ENCODE measurements at places on chromosomes 4 and X.

- no peak for DNase-seq
Observed at GRCh38 chr4:145295547-145295946, 115.2 kb upstream of the OTUD4 start.

DNA sequence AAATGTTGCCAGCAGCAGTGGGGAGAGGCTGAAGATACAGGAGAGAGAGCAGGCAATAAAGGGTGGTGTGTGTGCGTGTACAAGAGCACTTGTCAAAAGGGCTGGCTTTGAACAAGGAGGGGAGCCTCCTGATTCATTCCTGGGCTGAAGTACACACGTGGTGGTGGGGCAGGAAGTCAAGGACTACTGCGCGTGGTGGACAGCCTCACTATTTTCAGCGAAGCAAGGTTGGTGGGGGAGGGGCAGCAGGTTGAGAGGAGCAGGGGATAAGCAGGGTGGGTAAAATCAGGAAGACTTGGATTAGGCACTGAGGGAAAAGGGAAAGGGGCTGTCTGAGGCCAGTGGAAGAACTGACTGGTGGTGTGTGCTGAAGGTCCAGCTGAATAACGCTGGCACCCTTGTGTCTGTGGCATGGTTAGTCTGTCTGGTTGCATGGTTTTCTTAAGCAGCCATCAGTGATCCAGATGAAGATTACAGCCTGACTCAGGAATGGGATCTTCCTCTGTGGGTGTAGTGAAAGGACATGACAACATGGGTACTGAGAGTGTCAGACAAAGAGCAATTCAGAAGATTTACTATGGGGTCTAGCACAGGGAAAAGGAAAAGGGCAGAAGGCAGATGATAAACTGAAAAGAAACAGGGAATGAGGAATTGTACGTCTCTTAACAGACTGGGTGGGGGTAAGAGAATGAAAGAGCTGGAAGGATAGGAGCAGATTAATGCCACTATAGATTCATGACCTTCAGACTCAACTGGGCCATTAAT is 149.8 kb downstream of the CHM start:
- no peak for DNase-seq

- DNase-seq, result no peak
Observed at GRCh38 chr4:10281996-10282395, 165.4 kb upstream of the WDR1 start.

- DNase-seq, result peak; percentile 86
Observed at GRCh38 chrX:39757971-39758370, 339.8 kb downstream of the BCOR start.

- DNase-seq, result no peak
Observed at GRCh38 chr4:10084651-10085358, 31.8 kb downstream of the WDR1 start.

DNA sequence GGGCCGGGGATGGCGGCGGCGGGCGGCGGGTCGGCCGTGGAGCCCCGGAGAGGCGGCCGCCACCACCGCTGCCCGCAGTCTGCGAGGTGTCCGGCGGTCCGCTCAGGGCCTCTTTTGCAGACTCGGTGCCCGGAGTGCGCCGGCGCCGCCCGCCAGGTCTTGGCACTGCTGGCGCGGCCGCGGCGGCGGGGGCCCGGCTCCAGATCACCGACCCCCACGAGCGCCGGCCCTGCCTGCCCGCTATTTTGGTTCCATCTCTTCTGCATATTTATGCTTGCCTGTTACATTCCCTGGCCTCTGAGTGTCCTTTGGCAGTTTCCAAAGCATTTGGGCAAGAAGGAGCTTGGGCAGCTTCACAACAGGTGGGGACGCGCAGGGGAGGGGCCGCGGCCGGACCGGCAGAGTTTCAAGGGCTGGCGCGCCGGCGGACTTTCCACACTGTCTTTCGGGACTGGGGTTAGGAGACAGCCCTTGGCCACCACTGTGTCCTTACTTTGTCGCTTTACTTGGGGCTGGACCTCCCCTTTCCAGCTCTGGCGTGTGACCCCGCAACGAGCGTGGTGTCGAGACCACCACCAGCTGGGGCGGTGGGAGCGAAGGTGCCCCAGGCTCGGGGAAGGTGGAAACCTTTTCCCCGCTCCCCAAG is 668 bp upstream of the TAPT1 start:
- DNase-seq, result peak; percentile 17
